Renal pelvis (tissue), 12 donors: ENCODE measurements at places on chromosomes 13 and 19. TPM values are rescaled to one million over a fixed set of nuclear protein-coding genes. Genes with fewer than 3 reads are reported as not detected.

Gene PDCD5
- polyA plus RNA-seq = 111 TPM

Gene ATXN8OS
- 0.32 TPM for polyA plus RNA-seq

Gene ZNF69
- polyA plus RNA-seq = 24.9 TPM

Gene CD79A
- 1.1 TPM for polyA plus RNA-seq

Gene NLRP11
- 0.23 TPM for polyA plus RNA-seq

Gene COG3
- polyA plus RNA-seq = 26.8 TPM

Gene NOTCH3
- 137 TPM for polyA plus RNA-seq

Gene ADGRE2
- polyA plus RNA-seq = 0.30 TPM

Gene NLRP5
- not detected for polyA plus RNA-seq

DNA sequence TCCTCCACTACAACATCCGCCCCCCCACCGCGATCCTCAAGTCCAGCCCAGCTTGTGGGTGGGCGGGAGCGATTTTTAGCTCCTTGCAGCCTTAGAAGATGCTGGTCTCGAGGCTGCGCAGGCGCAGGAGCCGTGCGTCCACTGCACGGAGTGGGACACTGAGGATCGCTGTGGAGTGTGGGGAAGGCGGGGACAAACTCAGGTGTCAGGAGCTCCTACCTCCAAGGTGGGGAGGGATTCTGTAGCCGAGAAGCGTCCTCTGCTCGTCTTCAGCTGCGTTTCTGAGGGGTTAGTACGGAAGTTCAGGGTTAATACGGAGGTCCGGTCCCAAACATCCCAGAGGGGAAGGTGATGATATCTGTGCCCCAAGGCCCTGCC, at the start of gene RTBDN:
RTBDN (minus strand) TSS at position 14 of the 378 bp plus-strand sequence. CDS start 4,600 bp downstream, outside the sequence.
- DNase-seq = no peak

DNA sequence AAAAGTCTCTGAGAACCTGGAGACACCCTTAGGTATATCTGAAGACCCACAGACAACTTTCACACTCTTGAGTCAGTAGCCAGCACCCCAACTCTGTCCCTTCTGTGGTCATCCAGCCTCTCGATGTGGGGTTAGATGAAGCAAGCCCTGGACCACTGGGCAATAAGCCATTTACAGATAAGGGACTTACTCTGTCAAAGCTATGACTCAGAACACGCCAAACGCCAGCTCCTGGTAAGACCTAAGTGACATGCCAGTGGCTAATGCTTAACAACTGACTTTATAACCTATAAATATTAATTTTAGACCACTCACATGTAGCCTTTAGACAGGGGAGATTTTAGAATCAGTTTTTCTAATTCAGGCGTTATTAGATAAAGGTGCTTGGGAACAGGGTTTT, 85.7 kb downstream of the SHISA2 start:
- no peak for DNase-seq

- no peak for DNase-seq
Measured at GRCh38 chr13:73531014-73531413, 472.2 kb downstream of the KLF5 start.

GRCh38 chr13:33514362-33514761, 228.8 kb upstream of the STARD13 start:
- no peak for DNase-seq

- DNase-seq = no peak
Measured at GRCh38 chr13:49536144-49536873, 40.6 kb downstream of the PHF11 start.

DNA sequence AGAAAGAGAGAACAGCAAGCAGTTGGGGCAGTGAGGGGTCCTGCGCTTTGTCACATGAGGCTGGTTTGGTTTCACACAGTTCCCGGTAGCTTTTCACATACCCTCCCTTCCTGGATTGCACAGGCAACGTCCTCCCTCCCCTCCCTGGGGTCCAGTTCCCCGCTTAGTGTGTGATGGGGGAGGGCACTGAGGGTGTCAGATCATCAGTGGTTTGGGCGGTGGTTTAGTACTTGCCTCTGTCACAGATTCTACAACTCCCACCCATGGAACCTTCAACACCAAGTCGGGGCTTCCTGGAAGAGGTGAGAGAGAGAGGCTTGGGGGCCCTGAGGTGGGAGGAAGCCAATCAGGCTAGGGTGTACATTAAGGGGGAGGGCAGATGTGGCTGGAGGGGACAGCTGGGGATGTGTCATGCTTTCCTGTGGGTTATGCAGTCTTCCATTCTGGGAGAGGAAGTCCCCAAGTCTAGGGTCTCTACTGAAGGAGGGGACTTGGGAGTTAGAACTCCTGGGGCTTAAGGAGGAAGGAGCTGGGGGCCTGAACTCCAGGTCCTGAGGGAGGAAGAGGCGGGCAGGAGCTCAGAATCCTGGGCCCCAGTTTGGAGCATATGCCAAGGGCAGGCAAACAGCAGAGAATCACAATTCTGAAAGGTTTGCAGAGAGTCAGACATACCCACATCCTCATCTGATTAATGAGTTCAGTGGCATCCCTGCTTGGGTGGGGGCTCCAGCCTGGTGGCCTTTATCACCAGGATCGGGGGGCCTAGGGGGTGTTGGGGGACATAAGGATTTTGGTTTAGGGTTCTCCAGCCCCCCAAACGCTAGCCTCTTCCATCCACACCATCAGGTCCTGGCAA, at the start of gene NKG7:
NKG7 (minus strand) TSS at position 6 of the 856 bp plus-strand sequence. CDS start 119 bp downstream, outside the sequence.
- DNase-seq = no peak

- no peak for DNase-seq
Measured at GRCh38 chr13:20997301-20998161, 63.9 kb downstream of the LATS2 start.

GRCh38 chr19:47283405-47284059, 8.8 kb downstream of the INAFM1 start:
- no peak for DNase-seq

DNA sequence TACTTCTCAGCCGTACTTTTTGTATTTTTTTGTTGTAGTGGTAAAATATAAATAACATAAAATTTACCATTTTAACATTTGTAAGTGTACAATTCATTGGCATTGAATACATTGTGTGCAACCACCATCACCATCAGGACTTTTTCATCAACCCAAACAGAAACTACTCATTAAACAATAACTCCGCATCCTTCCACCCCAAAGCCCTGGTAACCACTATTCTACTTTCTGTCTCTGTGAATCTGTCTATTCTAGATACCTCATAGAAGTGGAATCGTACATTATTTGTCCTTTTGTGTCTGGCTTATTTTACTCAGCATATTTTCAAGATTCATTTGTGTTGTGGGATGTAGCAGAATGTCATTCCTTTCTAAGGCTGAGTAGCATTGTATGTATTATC, 38.5 kb downstream of the USPL1 start:
- DNase-seq = no peak

DNA sequence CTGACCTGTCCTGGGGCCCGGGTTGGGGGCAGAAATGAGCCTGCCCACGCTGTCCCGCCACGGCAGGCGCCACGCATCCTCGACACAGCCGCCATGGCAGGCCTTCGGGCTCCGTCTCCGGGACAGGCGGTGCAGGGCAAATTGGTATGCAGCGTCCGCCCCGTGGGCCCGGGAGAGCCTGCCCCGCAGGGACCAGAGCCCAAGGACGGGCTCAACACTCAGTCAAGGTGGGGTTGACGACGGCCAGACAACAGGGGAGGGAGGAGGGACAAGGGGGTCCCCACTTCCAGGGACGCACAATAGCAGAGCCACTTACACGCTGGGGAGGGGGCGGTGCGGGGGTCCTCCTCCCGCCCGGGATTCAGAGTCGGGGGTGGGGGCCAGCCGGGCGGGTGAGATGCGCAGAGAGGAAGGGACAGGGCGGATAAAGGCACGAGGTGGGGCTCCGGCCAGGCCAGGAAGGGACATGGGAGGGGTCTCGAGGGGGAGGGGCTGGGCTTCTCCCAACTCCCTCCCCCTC, 1.2 kb downstream of the CTXN1 start:
- no peak for DNase-seq

DNA sequence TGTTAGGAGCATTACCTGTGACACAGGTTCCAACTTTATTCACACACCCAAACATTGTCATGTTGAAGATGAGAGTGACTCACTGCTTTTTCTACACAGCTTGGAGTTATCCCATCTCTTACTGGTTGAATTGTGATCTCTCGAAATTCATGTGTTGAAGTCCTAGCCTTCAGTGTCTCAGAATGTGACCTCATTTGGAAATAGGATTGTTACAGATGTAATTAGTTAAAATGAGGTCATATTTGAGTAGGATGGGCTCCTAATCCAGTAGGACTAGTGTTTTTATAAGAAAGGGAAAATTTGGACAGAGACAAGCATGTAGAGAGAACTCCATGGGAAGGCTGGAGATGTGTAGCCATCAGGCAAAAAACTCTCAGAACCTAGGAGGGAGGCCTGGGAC, 142.5 kb downstream of the POSTN start:
- no peak for DNase-seq

- DNase-seq = no peak
Measured at GRCh38 chr13:21164631-21165030, 11.7 kb downstream of the SKA3 start.

DNA sequence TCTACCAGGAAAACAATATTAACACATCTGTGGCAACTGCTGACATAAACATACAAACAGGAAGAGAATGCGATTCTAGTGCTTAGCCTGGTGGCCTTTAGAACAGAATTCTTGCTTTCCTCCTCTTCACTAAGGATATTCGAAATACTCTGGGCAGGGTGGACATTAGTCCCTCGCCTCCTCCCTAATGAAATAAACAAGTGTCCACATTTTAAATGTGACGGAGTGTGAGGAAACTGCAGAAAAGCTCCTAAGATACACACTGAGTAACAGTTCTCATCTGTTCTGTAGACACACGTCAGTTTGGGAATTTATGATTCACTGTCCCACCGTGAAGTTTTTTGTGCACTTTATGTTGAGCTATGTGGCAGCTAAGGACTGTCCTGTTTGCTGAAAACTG, 639 bp downstream of the STARD13 start:
- no peak for DNase-seq

GRCh38 chr19:48381178-48381950, 10.0 kb downstream of the KDELR1 start:
- no peak for DNase-seq

DNA sequence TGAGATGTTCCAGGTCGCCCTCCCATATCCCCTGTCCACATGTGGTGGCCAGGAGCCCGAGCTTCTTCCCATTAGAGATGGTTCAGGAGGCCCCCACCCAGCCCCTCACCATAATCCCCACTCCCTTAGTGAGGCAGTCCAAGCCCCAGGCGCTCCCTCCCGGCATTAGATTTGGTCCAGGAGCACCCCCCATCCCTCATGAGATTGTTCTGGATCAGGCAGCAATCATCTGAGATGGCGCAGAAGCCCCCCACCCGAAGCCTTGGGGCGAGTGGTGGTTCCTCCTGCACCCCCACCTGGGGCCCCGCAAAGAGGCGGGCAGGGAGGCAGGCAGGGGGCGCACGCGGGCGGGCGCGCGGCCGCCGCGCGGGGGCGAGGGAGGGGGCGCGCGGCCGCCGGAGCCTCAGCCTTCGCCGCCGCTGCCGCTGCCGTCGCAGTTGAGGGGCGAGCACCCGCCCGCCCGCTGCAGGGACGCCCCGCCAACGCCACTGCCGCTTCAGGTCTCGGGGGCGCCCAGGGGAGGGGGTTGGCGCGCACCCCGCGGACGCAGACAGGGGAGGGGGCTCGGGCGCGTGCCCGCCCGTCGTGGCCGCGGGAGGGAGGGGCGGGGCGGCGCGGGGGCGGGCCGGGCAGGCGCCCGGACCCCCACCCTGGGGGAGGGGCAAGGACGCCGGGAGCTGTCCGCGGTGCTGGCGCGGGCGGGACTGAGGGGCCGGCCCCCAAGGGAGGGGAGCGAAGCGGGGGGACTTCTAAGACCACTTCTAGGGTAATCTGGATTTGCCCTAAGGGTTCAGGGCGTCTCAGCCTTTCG, 46.4 kb upstream of the SHKBP1 start:
- no peak for DNase-seq

- no peak for DNase-seq
Measured at GRCh38 chr13:113782472-113782871, 23.4 kb downstream of the TMEM255B start.

GRCh38 chr19:35955881-35956634, 19.9 kb downstream of the LRFN3 start:
- DNase-seq = no peak

DNA sequence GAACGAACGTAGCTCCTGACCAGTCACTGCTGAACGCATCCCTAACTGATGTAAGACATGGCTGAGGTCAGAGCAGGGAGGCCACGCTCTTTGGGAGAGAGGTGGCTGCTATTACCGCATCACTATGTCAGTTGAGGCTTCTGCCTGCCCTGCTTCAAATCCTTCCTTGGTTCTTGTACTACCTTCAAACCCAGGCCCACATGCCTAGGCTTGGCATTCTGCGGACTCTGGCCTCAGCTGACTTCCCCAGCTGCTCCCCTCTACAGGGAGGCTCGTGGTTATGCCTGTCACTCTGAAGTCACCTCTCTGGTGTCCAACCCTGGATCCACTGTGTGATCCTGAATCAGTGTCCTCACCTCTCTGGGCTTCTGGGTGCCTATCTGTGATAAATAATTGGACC, 14.8 kb upstream of the MEIS3 start:
- DNase-seq = no peak

GRCh38 chr13:52461265-52461664, 6.0 kb downstream of the CKAP2 start:
- no peak for DNase-seq

GRCh38 chr19:18610245-18610555, 2.5 kb upstream of the TMEM59L start:
- no peak for DNase-seq

DNA sequence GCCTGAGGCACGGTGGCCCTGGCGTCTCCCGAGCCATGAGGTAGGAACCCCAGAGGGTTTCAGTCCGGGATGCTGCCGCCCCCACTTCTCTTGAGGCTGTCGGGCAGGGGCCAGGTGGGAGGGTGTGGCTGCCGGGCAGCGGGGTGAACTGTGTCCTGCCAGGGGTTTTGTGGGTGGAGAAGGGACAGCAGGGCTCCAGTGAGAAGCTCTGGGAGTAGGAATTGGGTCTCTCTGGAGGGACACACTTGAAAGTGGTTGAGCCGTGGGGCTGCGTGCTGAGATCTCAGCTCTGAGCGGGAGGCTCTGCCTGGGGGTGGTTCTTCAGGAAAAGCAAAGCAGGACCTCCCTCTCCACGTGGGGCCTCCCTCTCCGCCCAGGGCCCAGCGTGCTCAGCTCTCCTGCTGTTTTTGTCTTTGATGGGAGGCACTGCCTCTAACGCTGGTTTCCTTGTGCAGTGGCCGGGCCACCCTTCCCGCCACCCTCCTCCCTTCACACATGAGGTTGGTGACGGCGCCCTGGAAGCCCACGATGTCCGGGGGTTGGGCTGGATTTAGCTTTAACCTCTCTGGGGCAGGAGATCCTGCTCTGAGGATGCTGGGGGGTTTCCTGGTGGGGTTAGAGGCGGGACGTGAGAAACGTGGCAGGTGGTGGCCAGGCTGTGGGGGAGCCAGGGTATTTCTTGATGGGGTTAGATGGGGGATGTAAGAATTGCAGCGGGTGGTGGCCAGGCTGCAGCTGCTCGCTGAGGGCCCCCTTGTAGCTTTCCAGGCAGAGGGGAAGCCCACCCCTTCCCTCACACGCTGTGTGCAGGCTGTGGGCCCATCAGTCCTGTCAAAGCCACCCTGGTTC, 15.3 kb upstream of the ZNF554 start:
- DNase-seq = no peak

DNA sequence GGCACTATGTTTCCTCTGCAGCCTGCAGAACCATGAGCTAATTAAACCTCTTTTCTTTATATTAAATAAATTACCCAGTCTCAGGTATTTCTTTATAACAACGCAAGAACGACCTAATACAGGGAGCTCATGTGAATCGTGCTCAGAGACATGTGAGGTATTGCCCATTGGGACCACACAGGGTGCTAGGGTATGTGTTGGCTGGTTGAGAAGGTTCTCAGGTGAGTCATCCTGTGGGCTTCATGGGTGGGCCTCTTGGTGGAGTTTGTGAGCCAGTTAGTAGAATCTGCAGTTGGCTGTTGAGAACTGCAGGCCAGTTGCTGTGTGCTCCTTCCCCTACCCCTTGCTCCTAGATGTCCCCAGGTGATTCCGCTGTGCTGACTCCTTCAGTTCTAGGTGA, 163.0 kb downstream of the HS6ST3 start:
- no peak for DNase-seq

- no peak for DNase-seq
Measured at GRCh38 chr13:20964904-20965303, 62.4 kb upstream of the XPO4 start.
